ENCODE measurements at places on chromosomes 16 and 17.

GRCh38 chr16:57773019-57773418, 29.3 kb downstream of the KIFC3 start:
- DNase-seq: no peak

- DNase-seq: no peak
Measured at GRCh38 chr17:78485290-78486168, 91.7 kb downstream of the DNAH17 start.

GRCh38 chr16:53775106-53775820, 71.3 kb downstream of the FTO start:
- no peak for DNase-seq

- DNase-seq: no peak
Measured at GRCh38 chr16:56861092-56861610, 3.9 kb upstream of the SLC12A3 start.

GRCh38 chr16:85512808-85513115, 100.4 kb upstream of the GSE1 start:
- DNase-seq: no peak

DNA sequence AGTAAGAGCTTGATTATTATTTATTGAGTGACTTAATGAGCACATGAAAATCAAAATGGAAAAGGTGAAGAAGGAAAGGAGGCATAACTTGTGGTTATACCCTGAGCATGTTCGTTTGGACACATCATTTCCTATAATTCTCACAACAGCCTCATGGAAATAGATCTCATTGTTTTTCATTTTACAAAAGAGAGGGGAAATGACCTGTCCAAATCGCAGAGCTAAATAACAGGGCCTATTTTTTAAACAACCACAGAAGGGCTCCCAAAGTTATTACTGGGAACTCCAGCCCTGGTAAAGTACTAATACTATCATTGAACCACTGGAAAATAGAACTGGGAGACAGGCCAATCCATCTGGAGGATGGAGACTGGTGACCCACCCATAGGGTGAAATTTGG, 317.7 kb upstream of the C16orf82 start:
- DNase-seq: no peak
